ENCODE measurements at places on chromosomes 4 and X. TPM values are rescaled to one million over a fixed set of nuclear protein-coding genes. Genes with fewer than 3 reads are reported as not detected.

GRCh38 chrX:106484233-106484632 is 127.5 kb upstream of the RADX start:
- peak; percentile 3 for DNase-seq

DNA sequence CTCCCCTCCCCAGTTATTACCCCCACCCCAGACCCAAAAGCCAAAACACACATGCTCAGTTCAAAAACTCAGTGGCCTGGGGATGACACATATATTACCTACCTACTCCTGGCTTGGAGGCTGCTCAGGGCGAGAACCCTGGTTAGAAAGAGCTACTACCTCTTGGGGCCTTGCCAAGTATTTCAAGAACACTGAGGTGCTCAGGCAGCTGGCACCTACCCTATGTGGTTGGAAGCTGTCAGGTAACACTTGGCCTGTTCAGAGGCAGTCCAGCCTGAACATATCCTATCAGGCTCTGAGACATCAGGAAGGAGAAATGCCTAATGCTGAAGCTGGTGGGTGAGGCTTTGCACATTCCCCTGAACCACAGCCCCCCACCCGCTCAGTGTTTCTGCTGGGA is 4.9 kb downstream of the BCAP31 start:
- no peak for DNase-seq

GRCh38 chrX:45769761-45770582 is 569.3 kb upstream of the DIPK2B start:
- DNase-seq: peak; percentile 42

GRCh38 chrX:15680401-15680800 is 15.8 kb upstream of the CLTRN start:
- DNase-seq: no peak

GRCh38 chr4:154731756-154732155 is 12.0 kb upstream of the LRAT start:
- no peak for DNase-seq

DNA sequence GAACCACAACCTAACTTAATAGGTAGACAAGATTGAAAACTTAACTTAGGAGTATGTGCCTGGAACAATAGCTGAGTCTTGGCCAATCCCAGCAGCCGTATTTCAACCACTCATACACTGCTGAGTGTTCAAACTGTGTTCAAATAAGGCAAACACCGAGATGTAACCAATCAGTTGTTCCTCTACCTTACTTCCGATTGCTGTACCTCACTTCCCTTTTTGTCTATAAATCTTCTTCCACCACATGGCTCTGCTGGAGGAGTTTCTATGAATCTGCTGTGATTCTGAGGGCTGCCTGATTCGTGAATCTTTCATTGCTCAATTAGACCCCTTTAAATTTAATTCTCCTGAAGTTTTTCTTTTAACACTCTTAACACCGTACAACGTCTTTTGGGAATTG is 108.0 kb downstream of the ANAPC4 start:
- DNase-seq: no peak

GRCh38 chr4:151646322-151646721 is 114.5 kb downstream of the GATB start:
- DNase-seq: no peak

DNA sequence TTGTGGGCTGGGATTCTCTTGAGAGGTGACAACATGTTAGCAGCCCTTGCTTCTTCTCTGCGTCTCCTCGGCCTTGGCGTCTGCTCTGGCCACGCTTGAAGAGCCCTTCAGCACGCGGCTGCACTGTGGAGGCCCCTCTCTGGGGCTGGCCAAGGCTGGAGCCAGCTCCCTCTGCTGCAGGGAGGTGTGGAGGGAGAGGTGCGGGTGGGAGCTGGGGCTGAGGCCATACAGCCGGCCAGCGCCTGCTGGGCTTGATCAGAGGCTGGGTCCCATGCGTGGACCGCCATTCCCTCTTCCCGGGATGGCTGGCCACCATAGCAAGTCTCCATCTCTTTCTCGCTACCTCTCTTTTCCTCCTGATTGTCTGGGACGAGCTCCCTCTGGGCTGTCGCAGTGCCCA is 539.0 kb downstream of the PCDH7 start:
- DNase-seq: no peak

- peak; percentile 36 for DNase-seq
Observed at GRCh38 chrX:18354369-18355223, at the start of gene SCML2. SCML2 (minus strand) TSS chrX:18354688; CDS start chrX:18334071, 20,617 bp downstream.

GRCh38 chrX:78383594-78383993 is 56.2 kb upstream of the CYSLTR1 start:
- no peak for DNase-seq

DNA sequence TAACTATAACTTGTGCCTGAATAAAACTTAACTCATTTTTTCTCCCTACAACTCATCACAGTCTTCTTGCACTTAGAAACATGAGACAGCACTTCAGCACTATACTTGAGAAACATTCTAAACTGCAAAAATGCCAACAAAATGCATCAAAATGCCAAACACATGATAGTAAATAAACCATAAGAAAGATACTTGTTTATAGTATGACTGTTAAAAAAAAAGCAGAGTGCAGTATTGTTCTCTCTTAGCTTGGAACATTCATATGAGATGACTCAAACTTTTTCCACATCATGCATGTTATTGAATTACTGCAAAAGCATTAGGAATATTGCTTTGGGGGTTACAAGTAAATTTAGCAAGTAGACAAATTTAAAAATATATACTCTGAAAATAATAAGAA is 135.7 kb upstream of the ANXA10 start:
- no peak for DNase-seq

DNA sequence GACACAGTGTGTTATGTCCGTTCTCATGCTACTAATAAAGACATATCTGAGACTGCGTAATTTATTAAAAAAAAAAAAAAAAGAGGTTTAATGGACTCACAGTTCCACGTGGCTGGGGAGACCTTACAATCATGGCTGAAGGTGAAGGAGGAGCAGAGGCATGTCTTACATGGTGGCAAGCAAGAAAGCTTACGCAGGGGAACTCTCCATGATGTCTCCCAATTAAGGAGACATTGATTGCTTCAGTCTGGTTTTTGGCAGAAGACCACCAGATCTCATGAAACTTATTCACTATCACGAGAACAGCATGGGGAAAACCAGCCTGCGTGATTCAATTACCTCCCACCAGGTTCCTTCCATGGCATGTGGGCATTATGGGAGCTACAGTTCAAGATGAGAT is 221.8 kb downstream of the ASMT start:
- no peak for DNase-seq

GRCh38 chrX:41499195-41499594 is 52.1 kb downstream of the NYX start:
- no peak for DNase-seq

DNA sequence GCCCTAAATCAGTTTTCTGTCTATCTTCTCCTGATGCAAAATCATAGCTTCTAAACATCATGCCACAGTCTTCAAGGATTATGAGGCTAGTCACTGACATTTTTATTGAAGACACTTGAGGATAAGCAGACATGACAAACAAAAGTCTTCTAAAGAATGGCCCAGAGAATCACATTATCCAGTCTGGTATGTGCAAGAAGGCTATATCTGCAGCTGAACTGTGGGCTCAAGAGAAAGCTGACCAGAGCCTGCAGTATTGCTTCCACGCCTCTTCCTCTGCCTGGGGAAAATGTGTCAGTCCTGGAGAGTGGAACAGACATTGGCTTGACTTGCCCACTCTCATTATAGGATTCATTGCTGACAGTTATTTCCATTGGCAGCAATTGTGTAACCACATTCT is 553.5 kb downstream of the SPOCK3 start:
- DNase-seq: no peak

- DNase-seq: peak; percentile 24
Observed at GRCh38 chr4:156968479-156968984, 3.1 kb downstream of the PDGFC start.

DNA sequence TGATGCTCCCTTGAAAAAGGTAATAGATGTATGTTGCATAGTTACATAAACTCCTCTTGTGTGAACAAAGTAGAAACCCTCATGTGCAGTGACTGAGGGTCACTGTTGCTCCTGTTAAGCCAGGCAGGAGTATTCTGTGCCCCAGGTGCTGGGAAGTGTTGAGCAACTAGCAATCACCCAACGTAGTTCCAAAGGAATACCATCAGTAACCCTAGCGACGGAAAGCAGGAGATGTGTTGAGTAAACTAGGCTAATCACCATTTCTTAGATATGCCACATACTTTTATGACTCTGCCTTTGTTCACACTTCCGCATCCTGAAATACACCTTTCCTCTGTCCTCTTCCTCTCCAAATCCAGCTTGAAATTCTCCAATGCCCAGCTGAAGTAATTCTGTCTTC is 50.9 kb upstream of the TAB3 start:
- DNase-seq: no peak

DNA sequence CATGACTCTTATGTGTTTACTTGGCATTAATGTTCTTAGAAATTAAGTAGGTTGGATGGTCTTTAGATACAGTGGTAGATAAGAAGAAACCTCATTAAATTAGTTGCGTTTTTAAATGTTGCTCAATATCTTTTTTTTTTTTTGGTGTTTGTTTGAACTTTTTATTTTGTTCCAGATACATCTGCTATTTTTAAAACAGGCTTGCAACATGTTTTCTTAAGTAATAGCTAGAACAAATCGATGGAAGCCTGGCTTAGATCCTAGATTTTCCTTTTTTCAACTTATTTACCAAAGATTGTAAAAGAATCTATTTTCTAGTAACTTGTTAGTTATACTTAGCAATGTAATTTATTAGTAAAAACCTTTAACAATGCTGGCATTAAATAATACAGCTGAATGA is 9.3 kb downstream of the CNKSR2 start:
- no peak for DNase-seq

- DNase-seq: no peak
Observed at GRCh38 chr4:140099983-140100382, 54.0 kb downstream of the MAML3 start.

- no peak for DNase-seq
Observed at GRCh38 chr4:16767251-16767650, 131.2 kb downstream of the LDB2 start.

GRCh38 chr4:181821039-181822004 is 421.9 kb upstream of the TENM3 start:
- DNase-seq: no peak

GAGE1 gene
- polyA plus RNA-seq: not detected

CCNB3 gene
- polyA plus RNA-seq: not detected

CSN1S1 gene
- not detected for polyA plus RNA-seq

MTNR1A gene
- polyA plus RNA-seq: not detected
